Activated CD4-positive, CD25-positive, alpha-beta regulatory T cell treated with anti-CD3 and anti-CD28 coated beads, Interleukin-2, amount 50 U/mL, for 16 hours (primary cell): ENCODE measurements at places on chromosomes 6 and 20.

GRCh38 chr20:22791396-22791795, 207.0 kb upstream of the FOXA2 start:
- DNase-seq = no peak

DNA sequence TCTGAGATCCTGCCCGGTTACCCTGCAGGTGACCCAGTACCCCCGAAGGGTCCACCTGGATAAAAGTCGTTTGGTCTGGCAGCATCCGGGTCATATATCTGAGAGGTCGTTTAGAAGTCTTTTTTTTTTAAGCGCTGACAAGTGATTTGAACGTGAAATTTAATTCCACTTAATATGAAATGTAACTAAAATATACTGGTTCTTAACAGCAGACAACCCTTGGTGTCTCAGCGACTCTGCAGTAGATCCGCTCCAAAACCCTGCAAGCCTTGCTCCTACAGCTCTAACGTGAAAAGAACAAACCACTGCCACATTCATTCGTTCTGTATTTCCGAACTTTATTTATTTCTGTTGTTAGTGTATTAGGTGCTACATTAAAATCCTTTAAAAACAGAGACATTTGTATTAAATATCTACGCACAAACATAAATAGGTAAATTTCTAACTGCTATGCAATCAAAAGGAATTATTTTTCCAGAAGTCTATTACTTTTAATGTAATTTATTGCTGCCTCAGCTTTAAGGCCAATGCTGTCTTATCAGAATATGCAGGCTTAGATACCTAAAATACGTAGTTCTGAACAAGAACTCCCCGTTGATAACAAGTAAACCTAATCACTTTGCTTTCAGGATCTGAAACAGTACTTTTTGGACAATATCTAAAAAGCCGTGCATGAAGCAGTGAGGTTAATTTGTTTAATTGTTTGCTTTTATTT, 33.5 kb upstream of the TCF21 start:
- no peak for DNase-seq

DNA sequence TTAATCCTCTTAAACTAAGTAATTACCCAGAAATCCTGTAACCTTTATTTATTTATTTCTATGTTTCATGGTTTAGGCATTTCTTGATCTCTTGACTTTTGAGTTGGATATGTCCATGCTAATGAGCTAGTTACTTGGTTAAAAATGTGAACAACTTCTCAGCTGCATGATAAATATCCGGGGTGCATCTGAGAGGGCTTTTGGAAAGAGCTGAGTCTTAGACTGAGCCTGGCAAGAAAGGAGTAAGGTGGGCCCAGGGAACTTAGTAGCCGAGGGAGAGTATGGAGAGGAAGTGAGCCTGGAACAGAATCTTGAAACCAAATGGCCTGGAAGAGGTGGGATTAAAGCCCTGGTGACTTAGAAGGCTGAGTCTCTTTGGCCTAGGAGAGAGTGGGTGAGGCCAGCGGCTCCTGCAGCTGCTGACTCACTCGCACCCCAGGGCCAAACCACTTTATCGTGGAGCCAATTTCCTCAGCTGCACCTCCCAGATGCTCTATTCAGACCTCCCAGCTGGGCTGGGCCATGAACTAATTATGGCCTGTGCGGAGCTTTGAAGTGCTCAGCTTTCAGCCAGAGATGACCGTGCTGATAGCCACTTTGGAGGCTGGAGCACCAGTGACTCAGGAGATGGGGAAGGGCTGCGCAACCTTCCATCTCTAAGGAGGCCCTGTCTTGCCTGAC, 19.1 kb downstream of the TGM3 start:
- no peak for DNase-seq

GRCh38 chr20:64048402-64049044, 916 bp downstream of the SOX18 start:
- no peak for DNase-seq

DNA sequence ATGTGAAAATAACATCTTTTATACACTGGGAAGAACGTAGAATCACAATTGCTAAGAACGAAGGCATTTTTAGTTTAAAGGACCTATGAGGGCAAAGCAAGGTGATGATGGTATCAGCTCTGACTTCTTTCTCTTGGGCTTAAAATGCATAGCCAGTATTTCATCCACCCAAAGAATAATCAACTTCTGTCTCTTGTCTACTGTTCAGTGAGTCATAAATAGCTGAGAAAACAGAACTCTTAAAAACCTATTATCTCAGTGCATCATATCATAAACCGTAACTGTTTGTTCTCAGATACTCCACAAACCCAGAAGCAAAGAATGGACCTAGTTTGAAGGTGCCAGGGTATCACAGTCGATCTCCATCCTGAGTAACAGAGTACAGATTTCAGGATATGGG, 5.2 kb downstream of the PHF10 start:
- no peak for DNase-seq

- DNase-seq = no peak
These were observed 14.2 kb upstream of the FOXQ1 start for GRCh38 chr6:1297746-1298145.

GRCh38 chr20:10761232-10761631, 87.4 kb upstream of the JAG1 start:
- no peak for DNase-seq

GRCh38 chr6:37168163-37168758, 1.7 kb upstream of the PIM1 start:
- no peak for DNase-seq

- DNase-seq = no peak
These were observed 125.0 kb upstream of the HDGFL1 start for GRCh38 chr6:22444330-22444729.

- DNase-seq = no peak
These were observed 51.2 kb downstream of the CRYBG1 start for GRCh38 chr6:106411643-106412200.

GRCh38 chr6:20252311-20252710, 40.0 kb upstream of the MBOAT1 start:
- no peak for DNase-seq

GRCh38 chr6:77178821-77179220, 284.5 kb downstream of the HTR1B start:
- no peak for DNase-seq

DNA sequence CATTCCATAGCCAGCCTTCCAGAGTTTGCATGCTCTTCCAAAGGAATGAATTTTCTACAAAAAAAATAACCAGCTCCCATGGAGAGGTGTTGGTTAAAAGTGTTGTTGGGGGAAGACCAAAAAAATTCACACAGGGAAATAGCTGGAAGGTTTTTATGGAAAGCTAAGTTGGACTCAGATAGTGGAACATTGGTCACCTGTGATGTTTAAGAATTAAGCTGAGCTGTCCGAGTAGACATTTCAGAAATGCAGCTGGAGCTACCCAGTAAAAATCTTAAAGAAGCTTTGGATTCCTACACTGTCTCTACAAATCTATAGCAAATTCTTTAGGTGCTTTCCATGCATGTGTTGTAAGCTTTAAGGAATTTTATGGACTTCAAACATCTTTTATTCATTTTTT, 155.5 kb downstream of the THBS2 start:
- DNase-seq = no peak

DNA sequence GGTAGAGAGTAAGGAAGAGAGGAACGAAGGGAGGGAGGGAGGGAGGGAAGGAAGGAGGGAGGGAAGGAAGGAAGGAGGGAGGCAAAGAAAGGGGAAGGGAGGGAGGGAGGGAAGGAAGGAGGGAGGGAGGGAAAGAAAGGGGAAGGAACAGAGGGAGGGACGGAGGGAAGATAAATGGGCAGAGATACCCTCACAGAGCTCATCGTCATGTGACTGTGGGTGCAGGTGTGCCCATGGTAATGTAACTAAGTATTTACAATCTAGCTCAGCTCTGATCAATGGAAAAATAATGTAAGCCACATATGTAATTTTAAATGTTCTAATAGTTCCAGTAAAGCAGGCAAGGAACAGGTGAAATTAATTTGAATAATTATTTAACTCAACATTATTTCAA, 54.7 kb upstream of the FAM83D start:
- DNase-seq = no peak

DNA sequence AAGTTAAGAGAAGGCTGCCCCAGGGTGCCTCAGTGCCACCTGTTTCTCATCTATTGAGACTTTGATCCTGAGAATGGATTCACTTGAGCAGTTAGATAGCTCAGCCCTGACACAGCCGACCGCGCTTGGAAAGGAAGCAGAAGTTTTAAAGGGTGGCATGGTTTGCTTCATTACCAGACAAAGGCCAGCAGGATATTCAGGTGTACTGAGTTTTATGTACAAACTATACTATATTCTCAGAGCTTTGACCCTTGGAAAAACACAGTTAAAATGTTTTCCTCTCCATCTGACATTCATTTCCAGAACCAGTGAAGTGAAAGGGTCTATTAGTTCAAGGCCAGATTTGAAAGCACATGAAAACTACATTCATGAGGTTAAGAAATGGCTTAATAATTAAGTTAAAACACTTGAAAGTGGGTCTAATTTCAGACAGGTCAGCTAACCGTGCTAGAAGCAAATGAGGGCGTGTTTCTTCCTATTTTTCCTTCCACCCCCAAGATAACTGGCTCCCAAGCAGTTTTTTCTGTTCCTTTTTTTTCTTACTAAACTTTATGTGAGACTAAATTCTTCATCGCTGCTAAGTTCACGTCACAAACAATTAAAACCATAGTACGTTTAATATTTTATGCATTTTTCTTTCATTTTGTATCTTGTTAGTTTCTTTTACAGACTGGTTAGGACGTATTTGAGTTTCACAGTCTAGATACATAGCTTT, 385.3 kb upstream of the SOX4 start:
- no peak for DNase-seq
